ENCODE measurements at places on chromosomes 2 and 18.

GRCh38 chr18:48109961-48110493, 179.6 kb upstream of the SMAD2 start:
- DNase-seq = no peak

- DNase-seq = no peak
These were observed 4.7 kb downstream of the MYO5B start for GRCh38 chr18:50190236-50190635.

DNA sequence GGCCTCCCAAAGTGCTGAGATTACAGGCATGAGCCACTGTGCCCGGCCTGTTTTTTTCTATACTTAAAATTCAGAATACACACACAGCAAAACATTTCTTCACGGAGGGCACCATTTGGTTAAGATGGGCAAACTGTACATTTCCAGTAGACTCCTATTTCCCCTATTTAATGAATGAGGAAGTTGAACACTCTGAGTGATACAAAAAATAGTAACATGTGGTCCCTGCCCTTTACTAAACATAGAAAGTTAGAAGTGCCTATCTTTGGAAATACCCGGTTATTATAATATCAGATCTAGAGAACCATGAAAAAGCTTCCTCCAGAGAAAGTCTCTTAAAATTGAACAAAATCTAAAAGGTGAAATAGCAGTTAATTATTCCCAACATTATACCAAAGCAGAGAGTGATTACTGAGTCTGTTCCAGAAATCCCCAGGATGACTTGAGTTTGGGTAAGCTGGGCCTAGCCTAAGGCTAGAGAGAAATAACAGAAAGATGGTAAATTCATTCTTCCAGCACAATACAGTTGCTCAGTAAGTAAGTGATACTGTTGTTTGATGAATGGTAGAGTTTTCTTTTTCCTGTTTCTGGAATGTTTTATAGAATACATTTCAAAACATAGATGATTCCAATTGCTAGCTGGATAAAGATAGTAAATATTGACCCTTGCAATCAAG, 23.3 kb upstream of the RMC1 start:
- no peak for DNase-seq

DNA sequence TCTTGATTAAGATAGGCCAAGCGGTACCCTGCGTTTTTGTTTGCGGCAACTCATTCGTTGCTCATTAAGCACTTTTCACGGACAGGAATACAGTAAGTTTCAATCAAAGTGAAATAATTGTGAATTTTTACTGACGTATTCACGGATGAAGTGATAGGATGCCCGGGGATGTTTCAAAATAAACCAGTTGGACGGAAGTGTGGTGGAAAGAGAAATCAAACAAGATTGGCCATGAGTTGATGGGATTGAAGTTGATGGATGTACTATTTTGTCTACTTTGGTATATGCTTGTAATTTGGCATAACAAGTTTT, 481 bp downstream of the TMEM177 start:
- no peak for DNase-seq

Measured in stimulated activated CD4-positive, alpha-beta T cell treated with anti-CD3 and anti-CD28 coated beads, Interleukin-4, amount 100 ng/mL, for 1 hour (primary cell).